Articular chondrocyte of knee joint (primary cell): ENCODE measurements at places on chromosomes 11 and 22. TPM values are rescaled to one million over a fixed set of nuclear protein-coding genes. Genes with fewer than 3 reads are reported as not detected.

ASCL2 gene
- total RNA-seq, result not detected in 2 replicates

PRR33 gene
- under 0.01 TPM in 1 of 2 replicates, not detected in the other for total RNA-seq

DEFB131B gene
- total RNA-seq, result not detected in 2 replicates

LMO2 gene
- 0.65 and 1.7 TPM in 2 replicates for total RNA-seq

CLCF1 gene
- total RNA-seq, result 8.8 and 9.4 TPM in 2 replicates

A4GALT gene
- 23.9 and 31.4 TPM in 2 replicates for total RNA-seq

GTSE1 gene
- 8.4 and 8.6 TPM in 2 replicates for total RNA-seq

PDGFD gene
- 2.0 and 2.3 TPM in 2 replicates for total RNA-seq

FERMT3 gene
- 1.0 and 1.2 TPM in 2 replicates for total RNA-seq

OR52A1 gene
- total RNA-seq, result not detected in 2 replicates

GAL gene
- total RNA-seq, result 0.26 TPM in 1 of 2 replicates, not detected in the other

RBMXL2 gene
- total RNA-seq, result not detected in 2 replicates

UPB1 gene
- not detected in 2 replicates for total RNA-seq

ABTB2 gene
- total RNA-seq, result 2.7 and 3.0 TPM in 2 replicates

ARHGAP32 gene
- total RNA-seq, result 11.9 and 12.4 TPM in 2 replicates

HYLS1 gene
- 7.3 and 11.6 TPM in 2 replicates for total RNA-seq

KRTAP5-1 gene
- total RNA-seq, result not detected in 2 replicates

BTBD18 gene
- not detected in 2 replicates for total RNA-seq

OR8G1 gene
- total RNA-seq, result 0.43 TPM in 1 of 2 replicates, not detected in the other

CHRNA10 gene
- 0.43 and 1.3 TPM in 2 replicates for total RNA-seq

ASCC2 gene
- total RNA-seq, result 30.4 and 31.9 TPM in 2 replicates

PHF5A gene
- total RNA-seq, result 31.3 and 33.6 TPM in 2 replicates

TMX2 gene
- 52.7 and 53.2 TPM in 2 replicates for total RNA-seq

SLC25A45 gene
- total RNA-seq, result 3.8 and 4.4 TPM in 2 replicates

SYT8 gene
- not detected in 2 replicates for total RNA-seq
